ENCODE measurements at places on chromosomes 4 and X.

DNA sequence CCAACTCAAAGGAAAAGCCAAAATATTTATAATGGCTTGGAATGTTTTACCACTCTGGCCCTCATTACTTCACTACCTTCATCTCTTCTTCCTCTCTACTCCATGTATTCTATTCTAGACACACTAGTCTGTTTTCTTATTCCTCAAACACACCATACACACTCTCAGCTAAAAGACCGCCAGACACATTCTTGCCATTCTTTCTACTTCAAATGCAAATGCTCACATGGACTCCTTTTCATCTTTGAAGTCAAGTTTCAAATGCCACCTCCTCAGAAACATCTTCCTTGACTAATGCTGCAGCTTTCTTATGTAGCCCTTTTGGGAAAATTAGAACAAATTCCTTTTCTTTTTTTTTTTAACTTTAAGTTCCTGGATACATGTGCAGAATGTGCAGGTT is 412.9 kb upstream of the FMR1 start:
- no peak for DNase-seq

DNA sequence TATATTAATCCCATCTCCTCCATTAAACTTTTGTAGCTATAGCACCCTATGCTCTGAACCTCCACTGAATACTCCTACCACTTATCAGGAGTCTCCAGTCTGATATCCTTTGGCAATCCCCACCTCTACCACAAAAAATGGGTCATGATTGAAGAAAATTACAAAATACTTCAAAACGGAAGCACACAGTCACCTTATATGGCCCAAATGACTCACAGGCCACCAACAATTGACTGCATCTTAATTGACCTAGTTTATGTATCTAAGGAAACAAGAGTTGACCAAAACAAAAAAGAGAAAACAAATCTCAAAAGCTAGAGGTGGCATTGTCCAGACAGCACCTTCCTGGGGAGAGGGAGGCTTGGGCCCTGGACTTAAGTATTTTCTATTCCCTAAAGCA is 120.0 kb upstream of the DIAPH2 start:
- DNase-seq: no peak

- no peak for DNase-seq
These were observed 30.9 kb upstream of the RHOH start for GRCh38 chr4:40165916-40166315.

DNA sequence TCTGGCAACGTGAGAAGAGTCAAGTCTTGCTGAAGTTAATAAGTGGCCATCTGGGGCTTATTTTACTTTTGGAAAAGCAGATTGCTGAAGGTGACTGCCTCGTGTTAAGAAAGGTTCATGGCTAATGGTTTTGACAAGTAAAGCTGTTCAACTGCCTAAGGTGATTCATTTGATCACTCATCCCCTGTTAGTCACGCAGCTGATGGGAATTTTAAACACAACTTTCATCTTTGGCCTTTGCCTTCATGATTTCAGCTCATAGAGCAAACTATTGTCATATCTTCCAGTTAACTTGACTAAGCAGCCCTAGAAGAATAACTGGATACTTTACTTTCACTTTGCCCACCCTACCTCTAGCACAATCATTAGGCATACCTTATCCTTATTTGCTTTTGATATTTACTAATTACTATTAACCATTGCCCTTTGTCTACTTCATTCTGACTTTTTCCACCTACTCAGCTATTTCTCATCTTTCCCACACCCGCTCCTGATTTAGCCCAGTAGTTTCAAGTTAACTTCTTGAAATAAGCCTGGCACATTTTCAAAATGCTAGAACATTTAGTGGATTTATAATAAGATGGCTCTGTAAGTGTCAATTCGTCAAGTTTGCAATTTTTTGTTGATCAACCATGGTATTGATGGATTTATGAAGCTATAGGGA is 170.6 kb upstream of the S100G start:
- no peak for DNase-seq

DNA sequence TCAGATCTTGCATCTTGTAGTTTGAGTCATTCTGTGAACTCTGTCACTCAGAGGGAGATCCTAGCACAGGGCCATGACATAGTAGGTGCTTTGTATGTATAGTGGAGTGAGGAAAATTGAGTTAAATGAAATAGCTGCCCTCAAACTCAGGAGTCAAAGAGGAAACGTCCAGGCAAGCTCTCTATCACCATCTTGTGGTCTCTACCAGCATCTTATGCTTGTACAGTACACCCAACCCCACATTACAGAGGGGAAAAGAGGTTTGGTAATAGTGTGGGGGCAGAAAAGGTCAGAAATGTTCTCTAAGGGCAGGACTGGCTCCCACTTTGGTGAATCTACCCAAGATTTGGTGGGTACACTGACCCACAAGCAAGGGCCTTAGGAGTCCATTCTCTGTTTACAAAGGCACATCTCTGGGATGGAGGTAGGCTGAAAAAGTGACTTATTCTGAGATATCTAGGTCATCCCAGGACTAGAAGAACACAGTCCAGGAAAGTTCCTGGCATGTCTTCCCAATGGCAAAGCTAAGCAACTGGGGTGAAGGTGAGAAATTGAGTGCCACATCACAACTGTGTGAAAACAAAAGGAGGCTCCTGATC is 131.8 kb downstream of the OR13H1 start:
- DNase-seq: no peak

DNA sequence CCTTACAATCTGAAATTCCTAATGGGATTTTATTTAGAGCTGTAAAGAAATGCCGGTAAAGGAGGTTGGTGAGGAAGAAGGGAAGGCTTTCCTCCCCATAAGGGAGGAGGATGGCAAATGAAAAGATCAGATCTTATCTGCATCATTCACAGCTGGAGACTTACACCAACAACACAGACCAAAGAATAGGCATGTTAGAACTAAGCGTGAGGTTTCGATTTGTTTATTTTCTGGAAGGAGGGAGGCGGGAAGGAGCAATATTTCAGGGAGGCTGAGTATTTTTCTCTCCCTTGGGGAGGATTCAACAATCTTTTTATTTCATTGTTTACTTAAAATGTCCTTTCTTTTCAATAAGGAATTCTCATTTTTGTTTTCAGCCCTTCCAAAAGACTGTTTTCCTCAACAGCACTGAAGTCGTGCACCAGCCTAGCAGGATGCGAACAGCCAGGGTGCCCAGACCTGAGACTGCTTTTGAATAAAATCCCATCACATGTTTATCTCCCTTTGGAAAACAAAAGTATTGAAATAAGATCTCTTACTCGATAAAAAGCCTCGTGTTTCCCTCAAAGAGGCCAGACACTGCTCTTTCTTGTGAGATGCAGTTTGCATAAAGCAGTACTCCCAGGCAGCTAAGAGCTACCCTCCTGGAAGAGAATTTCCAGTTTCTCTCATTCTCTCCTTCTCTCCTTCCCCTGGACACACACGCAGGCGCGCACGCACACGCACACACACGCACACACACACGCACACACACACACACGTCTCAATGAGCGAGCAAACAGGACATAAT is 236.1 kb downstream of the MGST2 start:
- no peak for DNase-seq

GRCh38 chr4:92059615-92060014 is 244.2 kb upstream of the GRID2 start:
- no peak for DNase-seq

DNA sequence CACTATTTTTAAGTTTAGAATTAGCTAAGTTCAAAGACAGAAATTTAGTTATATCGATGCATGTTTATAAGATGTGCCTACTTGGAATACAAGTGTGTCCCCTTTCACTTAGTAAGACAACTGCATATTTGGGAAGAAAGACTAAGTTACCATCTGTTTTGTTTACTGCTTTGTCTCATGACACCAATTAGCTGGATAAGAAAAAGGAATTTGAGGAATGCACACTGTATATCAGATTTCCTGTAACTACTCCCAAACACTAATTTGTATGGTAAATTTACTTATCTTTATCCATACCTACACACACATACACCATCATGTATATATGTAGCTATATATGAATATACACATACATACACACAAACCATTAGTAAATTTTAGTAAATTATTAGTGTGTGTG is 1442.8 kb upstream of the IGFBP7 start:
- no peak for DNase-seq

DNA sequence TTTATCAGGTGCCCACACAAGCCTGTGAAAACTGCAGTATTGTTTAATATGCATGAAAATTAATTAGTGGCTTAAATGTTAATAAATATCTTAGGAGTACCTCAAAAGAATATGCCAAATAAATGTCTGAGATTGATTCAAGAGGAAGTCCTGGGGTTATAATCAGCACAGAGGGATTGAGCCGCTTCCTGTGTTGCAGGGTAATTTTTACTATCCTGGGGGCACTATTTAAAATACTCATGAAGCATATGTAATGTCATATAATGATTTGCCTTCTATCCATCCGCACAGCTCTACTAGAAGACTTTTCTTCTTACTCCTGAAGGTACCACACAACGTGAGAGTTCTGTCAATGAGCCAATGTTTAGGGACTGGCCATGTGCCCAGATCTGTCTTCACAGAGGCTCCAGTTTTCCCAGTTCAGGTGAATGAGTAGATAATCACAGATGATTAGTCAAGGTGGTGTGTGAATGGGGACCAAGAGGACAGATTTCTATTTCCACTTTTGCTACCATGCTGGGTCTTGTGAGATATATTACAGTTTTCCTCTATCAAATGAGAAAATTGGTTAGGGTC is 233.3 kb downstream of the USP46 start:
- no peak for DNase-seq

- DNase-seq: no peak
These were observed 335.7 kb downstream of the FSTL5 start for GRCh38 chr4:161828061-161828460.

- no peak for DNase-seq
These were observed 12.1 kb downstream of the LAMP2 start for GRCh38 chrX:120456973-120457372.

DNA sequence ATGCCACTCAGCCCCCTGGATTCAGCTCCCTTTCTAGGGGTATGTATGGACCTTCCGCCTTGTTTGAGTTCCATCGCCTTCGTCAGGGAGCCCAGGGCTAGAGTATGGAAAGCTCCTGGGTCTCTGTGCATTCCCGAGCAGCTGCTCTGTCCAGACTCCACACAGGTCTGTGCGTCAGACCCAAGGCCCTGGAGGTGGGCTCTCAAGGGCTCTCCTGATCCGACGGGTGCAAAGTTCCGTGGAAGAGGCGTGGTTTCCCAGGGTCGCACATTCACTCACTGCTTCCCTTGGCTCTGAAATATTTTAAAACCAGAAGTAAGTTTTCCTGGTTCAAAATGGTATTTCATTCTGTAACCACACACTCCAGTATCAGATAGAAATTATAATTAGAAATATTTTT is 863.2 kb downstream of the TRIML1 start:
- no peak for DNase-seq

DNA sequence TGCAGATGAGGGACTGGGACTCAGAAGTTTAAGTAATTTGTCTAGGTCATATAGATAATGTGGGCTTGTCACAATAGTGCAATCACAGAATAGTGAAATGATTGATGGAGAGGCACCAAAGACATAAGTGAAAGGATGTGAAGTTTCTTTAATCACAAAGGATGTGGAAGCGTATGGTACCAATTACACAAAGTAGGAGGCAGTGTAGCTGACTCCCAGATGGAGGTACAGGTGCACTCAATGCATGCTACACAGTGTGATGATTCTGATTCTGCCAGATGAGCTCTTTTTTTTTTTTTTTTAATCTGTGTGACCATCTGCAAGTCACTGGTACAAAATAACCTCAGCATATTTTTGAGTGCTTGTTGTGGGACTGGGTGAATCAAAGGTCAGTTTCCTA is 411.3 kb downstream of the SPRY1 start:
- DNase-seq: no peak

DNA sequence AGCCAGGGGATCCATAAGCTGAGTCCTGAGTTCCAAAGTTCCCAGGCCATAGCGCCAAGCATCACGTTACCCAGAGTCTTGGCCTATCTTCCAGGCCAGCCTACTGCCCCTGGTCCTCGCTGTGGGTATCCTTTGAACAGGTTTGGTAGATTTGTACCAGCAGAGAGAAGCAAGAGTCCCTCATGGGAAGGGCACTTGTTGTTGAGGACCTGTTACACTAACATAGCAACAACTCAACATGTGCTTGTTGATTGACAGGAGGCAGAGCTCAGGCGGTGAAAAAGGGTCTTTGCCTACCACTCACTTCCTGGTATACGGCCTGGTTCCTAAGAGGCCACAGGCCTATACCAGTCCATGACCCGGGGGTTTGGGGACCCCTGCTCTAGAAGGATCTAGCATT is 138.4 kb downstream of the RASL11B start:
- no peak for DNase-seq

DNA sequence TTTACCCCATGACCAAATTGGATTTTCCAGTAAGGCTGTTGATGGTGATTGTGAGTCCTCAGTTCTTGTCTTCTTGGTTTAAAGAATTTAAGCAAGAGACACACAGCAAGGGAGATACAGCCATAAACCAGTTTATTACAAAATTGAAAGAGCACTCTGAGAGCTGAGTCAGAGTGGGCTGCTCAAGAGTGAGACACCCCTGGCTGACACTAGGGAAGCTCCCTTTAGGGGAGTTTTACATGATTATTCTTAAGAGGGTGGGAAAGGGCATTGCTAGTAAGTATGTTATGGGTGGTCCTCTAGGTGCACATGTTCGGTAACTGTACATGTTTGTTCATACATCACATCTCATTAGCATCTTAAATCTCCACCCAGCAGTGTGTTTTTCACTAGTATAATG is 18.8 kb upstream of the ZNF81 start:
- no peak for DNase-seq

- no peak for DNase-seq
These were observed 61.3 kb downstream of the HS3ST1 start for GRCh38 chr4:11367371-11367770.

GRCh38 chr4:74320559-74321118 is 12.4 kb downstream of the EPGN start:
- no peak for DNase-seq

DNA sequence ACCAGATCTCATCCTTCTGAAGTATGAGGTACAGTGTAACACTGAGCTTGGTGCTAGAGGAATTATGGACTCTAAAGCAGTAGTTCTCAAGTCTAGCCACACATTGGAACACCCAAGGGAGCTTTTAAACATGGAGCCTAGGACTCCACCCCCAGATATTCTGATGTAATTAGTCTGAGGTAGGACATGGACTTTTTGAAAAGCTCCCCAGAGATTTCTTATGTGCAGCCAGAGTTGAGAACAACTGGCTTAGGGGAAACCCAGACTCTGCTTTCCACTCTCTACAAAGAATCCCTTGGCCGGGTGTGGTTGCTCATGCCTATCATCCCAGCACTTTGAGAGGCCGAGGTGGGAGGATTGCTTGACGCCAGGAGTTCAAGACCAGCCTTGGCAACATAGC is 11.6 kb upstream of the GDPD2 start:
- DNase-seq: no peak
